Central memory CD4-positive, alpha-beta T cell (primary cell): ENCODE measurements at places on chromosomes 11 and 22.

GRCh38 chr11:80041136-80042000, 600.5 kb upstream of the TENM4 start:
- no peak for DNase-seq

DNA sequence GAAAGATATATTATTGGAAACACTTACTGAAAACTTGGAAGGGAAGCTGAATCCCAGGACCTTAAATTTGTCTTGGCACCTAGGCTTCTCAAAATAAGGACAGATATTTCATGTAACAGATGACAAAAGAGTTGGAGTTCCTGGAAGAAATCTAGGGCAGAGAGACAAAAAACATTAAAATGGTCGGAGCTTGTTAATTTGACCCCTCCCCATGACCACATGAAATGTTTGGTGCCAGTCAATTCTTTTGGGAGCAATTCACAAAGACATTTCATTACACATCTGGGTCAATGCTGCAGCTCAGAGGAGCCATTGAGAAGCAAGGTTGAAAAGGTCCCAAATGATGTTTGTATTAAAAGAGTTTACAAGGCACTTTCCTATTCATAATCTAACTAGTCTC, 162.0 kb upstream of the GUCY1A2 start:
- no peak for DNase-seq

DNA sequence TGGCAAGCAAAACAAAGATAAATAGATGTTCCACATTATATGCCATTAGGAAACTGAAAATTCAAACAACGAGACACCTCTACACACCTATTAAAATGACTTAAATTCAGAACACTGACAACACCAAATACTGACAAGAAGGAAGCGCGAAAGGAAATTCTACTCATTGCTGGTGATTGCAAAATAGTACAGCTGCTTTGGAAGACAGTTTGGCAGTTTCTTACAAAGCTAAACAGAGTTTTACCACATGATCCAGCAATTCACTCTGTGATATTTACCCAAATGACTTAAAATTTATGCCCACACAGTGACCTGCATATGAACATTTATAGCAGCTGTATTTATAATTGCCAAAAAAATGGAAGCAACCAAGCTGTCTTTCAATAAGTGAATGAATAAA, 232.6 kb downstream of the CASP12 start:
- DNase-seq: no peak

DNA sequence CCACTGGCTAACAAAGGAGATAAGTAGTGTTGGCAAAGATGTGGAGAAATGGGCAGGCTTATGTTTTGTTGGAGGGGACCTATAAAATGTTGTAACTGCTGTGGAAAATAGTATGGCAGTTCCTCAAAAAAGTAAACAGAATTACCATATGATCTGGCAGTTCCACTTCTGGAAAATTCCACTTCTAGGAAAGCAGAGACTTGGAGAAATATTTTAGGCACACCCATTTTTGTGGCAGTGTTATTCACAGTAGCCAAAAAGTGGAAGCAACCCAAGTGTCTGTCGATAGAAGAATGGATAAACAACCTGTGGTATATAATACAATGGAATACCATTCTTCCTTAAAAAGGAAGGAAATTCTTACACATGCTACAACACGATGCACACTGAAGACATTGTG, 57.0 kb upstream of the ADORA2A start:
- no peak for DNase-seq

- DNase-seq: no peak
Measured at GRCh38 chr11:73747762-73748161, 13.1 kb downstream of the RAB6A start.

- no peak for DNase-seq
Measured at GRCh38 chr11:133576351-133576750, 44.0 kb upstream of the OPCML start.

- DNase-seq: peak; percentile 29
Measured at GRCh38 chr11:64553554-64554201, 37.3 kb upstream of the SLC22A12 start.

DNA sequence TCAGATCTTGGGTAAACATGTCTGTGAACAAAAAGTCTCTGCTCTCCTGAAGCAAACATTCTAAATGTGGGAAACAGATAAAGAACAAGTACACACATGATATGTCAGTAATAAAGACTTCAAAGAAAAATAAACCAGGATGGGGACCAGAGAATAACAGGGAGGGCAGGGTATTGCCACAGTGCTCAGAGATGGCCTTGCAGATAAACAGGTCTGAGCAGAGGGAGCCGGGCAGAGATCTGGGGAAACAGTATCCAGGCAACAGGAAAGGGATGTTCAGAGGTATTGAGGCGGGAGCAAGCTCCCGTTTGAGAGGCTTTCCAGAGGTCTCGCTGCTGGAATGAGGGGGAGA, 2.9 kb downstream of the CCDC86 start:
- no peak for DNase-seq

GRCh38 chr11:27882066-27882697, 181.9 kb upstream of the BDNF start:
- no peak for DNase-seq

DNA sequence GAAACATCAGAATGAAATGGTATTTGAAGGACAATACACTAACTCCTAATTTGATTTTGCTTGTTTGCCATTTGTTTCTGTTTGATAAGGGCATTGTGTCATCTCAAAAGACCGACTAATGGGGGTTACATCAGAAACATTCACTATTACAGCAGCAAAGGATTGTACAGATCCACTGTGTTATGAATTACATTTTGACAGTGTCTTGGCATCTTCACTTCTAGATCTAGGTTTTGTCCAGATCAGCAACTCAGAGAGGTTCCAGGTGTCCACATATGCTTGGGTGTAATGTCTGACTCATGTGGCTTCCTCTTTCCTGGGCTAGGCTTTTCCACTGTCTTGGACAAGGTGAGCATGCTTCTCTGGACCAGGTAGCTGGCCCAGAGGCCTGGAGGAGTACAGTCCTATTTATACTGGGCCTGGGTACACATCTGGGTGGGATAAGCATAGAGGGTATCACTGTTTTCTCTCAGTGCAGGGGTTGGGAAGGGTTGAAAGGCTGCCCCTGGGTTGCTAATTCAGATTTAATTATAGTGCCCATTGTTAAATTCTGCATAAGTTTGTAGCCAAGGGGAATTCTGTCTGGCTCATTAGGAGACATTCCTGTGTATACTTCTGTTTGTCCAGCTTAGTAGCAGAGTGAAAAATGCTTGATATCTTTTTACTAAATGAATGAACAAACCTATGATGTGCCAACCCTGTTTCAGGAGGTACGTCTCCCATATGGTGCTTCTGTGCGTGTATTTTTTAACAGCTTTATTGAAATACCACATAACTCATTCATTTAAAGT, 23.8 kb downstream of the DDI1 start:
- DNase-seq: no peak

DNA sequence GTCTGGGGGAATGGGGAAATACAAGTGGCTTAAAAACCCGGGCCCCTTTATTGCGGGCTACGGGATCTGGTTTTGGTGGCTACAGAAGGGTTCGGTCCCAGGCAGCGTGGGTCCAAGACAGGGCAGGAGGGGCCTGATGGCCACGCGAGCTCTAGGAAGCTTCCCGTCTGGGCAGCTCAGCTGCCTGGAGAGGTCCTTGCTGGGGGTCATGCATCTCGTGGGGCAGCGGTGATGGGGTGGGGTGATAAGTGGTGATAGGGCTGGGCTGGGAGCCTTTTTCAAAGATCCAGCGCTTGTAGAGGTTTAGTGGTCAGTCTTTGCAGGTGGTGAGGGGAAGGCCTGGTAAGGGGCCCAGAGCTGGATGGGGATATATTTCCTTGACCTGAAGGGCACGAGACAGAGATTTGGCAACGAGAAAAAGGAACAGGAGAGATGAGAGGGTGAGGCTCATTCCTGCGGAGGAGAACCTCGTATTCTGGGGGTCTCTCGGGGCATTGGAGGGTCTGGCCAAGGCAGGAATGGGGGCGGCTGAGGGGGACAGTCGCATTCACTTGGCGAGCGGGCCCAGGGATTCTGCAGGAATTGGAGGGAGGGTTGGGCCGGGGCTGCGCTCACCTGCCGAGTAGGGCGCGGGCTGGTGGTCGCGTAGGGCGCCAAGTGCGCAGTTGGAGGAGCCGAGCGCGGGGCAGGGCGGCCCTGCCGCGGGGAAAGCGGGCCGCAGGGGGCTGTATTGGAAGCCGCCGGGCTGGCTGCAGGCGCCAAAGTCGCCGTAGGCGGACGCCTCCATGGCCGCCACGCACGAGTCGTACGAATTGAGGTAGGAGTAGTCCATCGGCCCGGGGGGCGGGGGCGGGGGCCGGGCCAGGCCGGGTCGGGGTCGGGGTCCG, 560 bp downstream of the PHOX2A start:
- DNase-seq: no peak

DNA sequence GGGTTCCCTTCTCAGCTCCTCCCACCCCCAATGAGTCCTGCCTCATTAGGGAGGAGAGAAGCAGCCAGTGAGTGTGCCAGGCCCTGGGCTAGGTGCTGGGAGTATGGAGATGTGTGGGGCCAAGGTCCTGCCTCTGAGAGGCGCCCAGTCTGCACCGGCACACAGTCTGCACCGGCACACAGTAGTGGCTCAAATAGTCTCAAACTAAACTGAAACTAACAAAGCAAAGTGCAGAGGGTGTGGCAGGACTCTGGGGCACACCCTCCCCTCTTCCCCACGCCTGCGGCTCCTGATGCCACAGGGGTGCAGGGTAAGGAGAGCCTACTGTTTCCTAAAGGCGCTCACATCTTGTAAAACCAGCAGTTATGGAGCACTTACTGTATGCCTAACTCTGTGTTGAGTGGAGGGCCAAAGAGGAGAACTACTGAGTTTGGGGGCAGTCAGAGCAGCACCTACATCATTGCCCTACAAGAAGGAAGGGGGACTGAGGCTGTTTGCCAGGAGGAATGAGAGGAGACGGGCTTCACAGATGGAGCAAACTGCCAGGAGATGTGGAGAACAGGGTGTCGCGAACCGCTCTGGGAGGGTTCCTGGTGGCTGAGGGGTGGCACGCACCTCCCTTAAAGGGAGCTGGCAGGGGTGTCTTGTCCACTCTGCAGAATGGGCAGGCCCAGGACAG, 939 bp upstream of the SH3BP1 start:
- peak; percentile 41 for DNase-seq

- DNase-seq: no peak
Measured at GRCh38 chr22:30310881-30311771, 15.6 kb downstream of the TBC1D10A start.

DNA sequence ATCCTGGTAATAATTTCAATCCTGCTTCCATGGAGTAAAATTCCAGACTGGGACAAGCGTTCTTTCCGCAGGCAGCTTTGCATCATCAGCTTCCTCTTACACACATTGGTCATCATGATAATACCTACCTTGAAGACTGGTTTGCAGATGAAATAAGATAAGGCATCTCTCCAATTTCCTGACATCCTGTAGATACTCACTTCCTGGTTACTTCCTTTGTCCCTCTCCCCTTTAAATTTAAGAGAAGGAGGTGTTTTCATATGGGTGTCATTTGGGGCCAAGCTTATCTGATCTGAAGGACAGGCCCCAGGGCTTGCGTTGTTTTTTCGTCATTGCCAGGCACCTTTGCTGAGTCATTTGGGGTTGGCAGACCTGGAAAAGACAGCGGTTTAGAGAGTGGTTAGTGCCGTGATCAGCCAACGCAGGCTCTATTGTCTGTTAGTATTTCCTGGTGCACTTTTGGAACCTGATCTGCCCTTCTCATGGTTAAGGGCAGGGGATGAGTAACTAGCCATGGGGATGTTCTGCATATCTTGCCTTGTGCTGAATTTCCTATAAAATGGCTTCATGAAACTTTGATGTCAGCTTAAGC, 24.1 kb downstream of the GRAMD1B start:
- DNase-seq: peak; percentile 59

GRCh38 chr11:86196085-86196696, 48.4 kb upstream of the EED start:
- DNase-seq: no peak

DNA sequence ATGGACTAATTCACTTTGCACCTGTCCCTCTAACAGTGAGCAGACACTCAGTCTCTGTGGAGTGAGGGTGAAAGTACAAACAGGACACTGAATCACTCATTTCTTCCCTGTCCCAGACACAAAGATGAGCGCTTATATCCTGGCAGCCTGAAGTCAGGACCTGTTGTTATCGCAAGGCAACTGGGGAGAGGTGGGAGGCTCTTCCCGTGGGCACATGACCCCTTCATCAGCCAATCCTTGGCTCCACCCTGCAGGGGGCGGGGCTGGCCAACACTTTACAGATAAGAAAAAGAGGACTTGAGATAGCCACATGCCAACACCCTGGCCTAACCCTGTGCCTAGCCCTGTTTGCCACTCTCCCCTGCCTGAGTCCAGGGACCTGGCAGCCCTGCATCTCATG, 29.5 kb upstream of the TESMIN start:
- no peak for DNase-seq

DNA sequence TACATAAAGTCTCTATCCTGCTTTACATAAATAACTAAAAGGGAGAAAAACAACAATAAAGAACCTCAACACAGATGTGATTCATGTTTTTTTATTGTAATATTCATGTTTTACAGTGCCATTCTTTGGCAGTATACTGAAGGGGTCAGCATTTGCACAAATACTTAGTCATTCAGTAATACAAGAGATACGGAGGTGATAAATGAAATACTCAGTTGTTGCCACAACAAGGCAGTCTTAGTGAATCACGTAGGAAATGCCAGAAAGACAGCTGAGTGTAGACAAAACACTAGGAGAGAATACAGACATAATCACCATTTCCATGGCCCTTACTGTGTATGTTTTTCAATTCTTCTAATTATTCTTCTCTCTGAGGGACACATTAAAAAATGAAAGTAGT, 910.4 kb downstream of the METTL15 start:
- DNase-seq: no peak

GRCh38 chr22:44084044-44084772, 60.1 kb downstream of the PARVB start:
- no peak for DNase-seq

- no peak for DNase-seq
Measured at GRCh38 chr11:2691991-2692875, 7.6 kb downstream of the KCNQ1OT1 start.

- DNase-seq: no peak
Measured at GRCh38 chr11:92768121-92768840, 201.2 kb upstream of the MTNR1B start.

- peak; percentile 8 for DNase-seq
Measured at GRCh38 chr11:59556917-59557348, 45.6 kb downstream of the OR4D9 start.

DNA sequence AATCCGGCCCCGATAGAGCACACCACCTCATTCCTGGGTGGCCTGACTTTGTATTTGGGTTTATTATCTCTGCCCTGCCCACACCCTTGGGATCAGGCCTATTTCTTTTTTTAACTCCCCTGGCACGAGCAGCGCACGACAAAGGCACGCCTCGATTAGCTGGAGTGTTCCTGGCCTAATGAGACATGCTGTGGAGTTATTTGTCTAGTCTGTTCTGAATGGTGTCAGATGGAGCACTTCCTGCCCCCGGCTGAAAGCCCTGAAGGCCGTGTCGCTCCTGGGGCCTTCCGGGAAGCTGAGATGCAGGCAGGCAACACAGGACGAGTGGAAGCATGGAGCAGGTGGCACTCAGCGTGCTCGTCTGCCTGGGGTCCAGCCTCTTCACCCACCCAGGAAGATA, 47.1 kb downstream of the LARGE1 start:
- no peak for DNase-seq

GRCh38 chr11:98772893-98773292, 247.9 kb upstream of the CNTN5 start:
- DNase-seq: no peak

GRCh38 chr11:60570970-60571369, 55.8 kb downstream of the MS4A13 start:
- DNase-seq: no peak
